ENCODE measurements at places on chromosomes 11 and 22. TPM values are rescaled to one million over a fixed set of nuclear protein-coding genes. Genes with fewer than 3 reads are reported as not detected.

DNA sequence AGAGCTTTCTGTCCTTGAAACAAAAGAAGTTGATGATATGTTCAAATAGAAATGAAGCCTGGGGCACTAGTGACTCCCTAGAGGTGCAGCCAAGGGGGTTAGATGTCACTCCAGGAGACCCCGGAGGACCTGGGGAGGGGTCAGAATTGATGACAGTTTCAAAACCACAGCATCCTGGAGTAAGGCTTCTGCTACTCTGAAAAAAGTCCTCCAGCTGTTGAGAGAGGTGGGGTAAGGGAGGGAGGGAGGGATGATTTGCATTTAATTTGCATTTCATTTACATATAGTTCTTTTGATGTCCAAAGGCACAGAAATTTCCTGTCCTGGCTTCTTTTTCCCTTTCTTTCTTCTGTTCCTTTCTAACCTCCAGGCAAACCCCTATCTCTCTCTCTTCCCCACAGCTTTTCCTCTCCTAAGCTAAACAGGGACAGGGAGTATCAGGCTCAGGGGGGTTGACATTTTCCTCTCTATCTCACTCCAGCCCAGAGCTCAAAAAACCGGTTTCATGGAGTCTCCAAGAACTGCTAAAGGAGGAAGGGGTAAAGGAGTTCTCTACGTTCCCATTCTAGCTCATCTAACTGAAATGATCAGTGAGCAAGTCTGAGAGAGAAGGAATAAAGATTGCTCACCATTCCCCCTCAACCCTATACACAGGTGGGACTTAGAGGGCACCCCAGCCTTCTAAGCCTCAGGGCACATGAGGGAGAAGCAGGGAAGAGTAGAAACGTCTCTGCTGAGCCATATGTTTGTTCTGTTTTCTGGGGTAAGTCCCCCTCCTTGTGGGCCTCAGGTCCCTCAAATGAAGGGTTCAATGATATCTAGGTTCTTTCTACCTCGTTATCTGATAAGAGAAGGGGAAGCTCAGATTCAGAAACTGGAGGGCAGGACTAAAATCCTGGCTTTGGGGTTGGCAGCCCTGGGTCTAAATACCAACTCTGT lies 3.5 kb upstream of the POU2F3 start:
- DNase-seq = no peak

CBLIF gene
- total RNA-seq = not detected

- DNase-seq = no peak
Measured at GRCh38 chr11:125448136-125448535, 47.9 kb downstream of the FEZ1 start.

DNA sequence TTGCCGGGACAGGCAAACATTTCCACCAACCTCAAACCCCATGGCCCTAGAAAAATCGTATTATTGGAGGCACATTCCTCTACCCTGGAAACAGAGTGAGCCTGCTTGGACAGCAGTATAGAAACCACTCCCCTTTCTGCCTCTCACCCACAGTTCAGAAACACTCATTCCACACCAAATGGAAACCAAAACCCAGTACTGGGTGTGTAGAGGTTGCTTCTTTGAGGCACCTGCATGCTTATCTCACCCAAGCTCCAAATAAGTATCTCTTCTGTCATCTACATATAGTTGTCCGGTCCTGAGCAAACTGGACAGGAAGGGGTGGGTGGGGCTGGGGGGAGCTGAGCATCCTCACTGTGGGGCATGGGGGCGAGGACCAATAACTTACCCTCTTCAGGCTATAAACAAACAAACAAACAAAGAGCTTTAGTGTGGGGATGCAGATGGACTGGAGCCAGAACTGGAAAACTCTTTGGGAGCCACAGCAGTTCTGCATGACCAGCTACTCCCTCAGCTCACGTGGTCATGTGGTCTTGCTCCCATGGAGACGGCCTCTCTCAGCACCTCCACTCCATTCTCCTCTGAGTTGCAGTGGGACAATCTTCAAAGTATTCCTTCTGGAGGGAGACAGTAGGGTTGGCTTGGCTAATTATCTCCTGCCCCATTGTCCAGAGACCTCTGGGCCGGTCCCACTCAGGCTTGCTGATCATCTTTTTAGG lies 1.0 kb upstream of the PLAAT2 start:
- no peak for DNase-seq

- DNase-seq = no peak
Measured at GRCh38 chr22:45918459-45919370, 58.2 kb downstream of the WNT7B start.

Measured in frontal cortex (tissue), 4 donors.